ENCODE measurements at places on chromosomes 13 and 19.

DNA sequence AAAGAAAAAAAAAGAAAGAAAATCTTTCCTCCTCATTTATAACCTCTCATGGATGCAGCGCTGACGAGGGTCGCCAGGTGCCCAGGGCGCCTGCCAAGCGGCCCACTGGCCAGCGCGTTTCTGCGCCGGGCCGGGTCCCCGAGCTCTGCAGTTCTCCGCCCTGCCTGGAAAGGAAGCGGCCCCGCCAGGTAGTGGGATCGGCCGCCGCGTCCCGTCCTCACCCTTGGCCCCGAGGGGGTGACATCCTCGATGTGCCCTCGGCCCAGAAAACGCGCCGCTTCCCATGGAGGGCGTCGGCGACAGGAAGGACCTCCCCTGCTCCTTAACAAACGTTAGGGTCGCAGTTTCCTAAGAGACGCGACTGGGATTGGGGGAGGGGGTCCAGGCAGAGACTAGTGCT lies 56.9 kb downstream of the ZNF726 start:
- DNase-seq = no peak

- no peak for DNase-seq
Observed at GRCh38 chr19:28301961-28302360, 911.0 kb downstream of the UQCRFS1 start.

- no peak for DNase-seq
Observed at GRCh38 chr13:97242755-97243497, 20.8 kb downstream of the MBNL2 start.

GRCh38 chr19:41590936-41591335 lies 15.0 kb downstream of the CEACAM21 start:
- no peak for DNase-seq

DNA sequence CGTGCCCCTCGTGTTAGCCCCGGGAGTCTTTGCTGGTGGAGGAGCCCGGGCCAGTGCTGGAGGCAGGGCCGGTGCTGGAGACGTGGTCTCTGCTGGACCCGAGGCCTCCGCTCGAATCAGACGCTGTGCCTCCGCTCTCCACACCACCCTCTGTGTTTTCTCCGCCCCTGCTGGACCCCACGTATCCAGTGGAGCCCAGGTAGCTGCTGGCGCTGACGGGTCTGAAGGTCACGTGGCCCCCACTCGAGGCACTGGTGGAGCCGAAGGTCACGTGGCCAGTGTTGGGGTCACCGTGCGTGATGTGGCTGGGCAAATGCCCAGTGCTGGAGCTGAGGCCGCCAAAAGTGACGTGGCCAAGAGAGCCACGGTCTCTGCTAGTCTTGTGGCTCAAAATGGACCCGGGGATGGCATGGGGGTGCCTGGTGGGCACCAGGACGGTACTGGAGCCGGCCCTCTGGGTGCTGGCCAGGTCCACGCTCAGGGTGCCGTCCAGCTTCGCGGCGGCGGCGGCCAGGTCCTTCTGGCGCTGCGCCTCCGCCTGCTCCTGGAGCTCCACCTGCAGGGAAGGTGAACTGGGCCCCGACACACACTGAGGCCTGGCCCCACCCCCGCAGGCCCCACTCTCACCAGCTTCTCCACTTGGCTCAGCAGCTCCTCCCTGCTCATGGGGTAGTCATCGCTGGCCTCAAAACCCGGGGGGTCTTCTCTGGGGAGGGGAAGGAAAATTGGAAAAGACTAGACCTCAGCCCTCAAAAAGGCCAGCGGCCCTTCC lies 27.3 kb downstream of the ZNF114 start:
- DNase-seq = no peak

- DNase-seq = no peak
Observed at GRCh38 chr19:11479090-11479897, 1.6 kb downstream of the ELAVL3 start.

DNA sequence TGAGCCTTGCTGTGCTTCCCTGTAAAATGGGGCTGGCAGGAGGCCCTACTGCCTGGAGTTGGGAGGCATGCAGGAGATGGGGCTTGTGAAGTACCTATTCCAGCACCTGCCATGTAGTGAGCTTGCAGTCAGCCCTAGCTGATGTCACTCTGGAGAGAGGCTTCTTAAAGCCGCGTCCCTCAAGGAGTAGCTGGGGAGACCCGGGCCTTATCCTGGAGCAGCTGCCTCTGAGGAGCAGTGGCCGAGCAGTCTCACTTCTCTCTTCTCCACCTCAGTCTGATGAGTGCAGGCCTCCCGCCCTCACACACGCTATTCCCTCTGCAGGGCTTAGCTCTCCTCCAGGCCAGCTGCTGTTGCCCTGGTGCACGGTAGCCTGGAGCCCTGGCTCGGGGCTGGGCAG lies 18.0 kb downstream of the CLASRP start:
- no peak for DNase-seq

DNA sequence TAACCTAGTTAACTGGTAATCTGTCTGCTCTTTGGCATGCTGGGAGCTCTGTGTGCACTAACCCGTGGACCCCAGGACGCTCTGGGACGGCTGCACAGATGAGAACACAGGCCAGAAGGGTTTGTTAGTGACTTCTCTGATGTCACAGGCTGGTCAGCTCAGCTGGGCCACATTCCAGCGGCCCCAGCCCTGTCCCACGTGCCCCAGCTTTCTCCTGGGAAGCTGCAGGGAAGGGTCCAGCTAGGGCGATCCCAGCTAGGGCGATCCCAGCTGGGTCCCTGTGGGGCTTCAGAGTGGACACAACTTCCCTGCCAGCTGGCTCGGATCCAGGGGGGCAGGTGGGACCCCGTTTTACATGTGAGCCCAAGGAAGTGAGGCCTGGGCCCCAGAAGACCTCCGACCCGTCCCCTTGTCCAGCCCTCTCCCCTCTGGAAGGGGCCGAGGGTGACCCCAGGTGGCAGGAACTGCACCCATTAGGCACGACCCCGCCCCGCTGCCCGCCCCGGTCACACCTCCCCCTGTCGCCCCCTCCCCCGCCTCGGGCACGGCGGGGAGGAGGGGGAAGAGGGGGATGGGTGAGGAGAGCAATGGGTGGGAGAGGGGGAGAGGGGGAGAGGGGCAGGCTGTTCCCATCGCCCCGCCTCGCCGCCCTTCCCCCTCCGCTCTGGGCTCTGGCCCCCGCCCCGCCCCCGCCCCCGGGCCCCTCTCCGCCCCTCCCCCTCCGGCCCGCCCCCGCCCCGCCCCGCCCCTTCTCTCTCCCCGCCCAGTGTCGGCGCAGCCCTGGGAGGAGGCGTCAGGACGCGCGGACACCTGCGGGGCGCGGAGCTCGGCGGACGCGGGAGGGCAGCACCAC lies 75.2 kb upstream of the MCF2L start:
- no peak for DNase-seq

DNA sequence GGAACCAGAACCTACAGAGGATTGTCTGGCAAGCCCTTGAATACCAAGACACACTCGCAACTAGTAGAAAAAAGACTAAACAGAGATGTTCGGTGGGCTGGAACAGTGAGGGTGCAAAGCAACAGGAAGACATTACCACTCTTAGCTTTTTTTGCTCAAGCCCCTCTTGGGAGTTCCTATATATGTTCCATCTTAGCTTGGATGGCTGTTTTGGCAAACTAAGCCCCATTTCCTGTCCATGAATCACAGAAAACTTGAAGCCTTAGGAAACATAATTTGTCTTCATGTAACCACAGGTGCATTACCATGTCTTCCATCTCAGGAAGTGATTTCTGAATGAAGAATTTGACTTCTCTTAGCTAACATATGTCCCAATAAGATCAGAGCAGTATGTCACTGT lies 446.3 kb downstream of the OLFM4 start:
- DNase-seq = no peak

DNA sequence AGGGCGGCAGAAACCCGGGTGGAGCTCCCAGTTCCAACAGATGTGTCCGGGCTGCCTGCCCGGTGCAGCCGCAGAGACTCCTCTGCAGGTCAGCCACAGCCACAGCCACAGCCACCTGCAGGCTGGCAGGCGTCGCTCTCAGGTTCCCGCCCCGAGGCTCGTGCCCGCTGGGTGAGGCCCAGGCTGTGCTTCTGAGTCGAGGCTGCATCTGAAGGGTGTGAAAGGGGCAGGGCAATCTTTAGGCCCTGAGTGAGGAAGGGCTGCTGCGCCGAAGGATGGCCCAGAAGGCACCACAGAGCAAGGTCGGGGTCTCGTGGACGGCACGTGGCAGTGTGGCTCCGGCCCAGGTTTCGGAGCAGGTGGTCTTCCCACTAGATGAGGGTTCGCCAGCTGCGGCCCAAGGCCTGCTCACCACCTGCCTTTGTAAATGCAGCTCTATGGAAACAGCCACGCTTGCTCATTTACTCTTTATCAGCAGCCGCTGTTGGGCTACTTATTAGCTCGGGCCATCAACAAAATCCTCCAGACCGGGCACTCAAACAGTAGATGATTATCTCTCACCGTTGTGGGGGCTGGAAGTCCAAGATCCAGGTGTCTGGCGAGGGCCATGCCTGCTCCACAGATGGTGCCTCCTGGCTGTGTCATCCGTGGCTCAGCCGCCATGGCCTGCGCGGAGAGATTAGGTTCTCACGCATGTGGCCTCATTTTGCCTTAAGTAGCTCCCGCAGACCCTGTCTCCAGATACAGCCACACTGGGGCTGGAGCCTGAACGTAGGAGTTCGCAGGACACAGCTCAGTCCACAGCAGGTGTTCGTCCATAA lies 40.3 kb upstream of the TFDP1 start:
- DNase-seq = no peak

DNA sequence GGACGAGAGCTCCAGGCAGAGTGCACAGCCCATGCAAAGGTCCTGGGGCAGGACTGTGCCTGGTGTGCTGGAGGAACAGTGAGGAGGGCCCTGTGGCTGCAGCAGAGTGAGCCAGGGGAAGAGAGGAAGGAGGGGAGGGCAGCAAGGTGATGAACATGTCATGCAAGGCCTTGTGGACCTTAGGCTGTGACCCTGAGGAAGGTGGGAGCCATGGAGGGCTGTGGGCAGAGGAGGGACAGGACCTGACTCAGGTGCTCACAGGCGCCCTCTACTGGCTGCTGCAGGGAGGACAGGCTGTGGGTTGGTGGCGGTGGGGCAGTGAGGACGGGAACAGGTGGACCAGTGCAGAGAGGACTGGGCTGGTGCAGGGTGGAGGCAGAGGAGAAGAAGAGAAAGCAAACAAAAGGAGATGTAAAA lies 170.3 kb downstream of the PTPRS start:
- DNase-seq = no peak

DNA sequence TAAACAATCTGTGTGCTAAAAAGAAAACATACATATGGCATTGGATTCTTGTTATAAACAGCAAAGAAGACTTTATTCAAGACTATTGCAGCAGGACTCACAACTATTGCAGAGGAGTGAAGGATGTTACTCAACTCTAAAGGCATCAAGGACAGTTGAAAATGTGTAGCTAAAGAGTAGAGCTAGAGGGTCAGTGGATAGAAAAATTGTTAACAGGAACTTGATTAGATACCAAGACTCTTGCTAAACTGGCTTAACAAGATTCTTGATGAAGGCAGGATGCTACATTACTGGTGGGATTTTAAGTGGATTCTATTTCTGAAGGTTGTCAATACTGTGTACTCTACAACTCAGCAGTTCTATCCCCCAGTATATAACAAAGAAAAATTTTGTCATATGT lies 1183.3 kb downstream of the SLITRK1 start:
- no peak for DNase-seq

GRCh38 chr13:47908197-47908902 lies 92.7 kb downstream of the SUCLA2 start:
- no peak for DNase-seq

- DNase-seq = no peak
Observed at GRCh38 chr13:71873418-71874247, 6.6 kb upstream of the DACH1 start.

- no peak for DNase-seq
Observed at GRCh38 chr13:69458013-69458412, 649.6 kb upstream of the ATXN8OS start.

- DNase-seq = no peak
Observed at GRCh38 chr13:111184458-111185401, 69.6 kb downstream of the ARHGEF7 start.

- DNase-seq = no peak
Observed at GRCh38 chr19:47408156-47408938, 11.0 kb downstream of the MEIS3 start.

DNA sequence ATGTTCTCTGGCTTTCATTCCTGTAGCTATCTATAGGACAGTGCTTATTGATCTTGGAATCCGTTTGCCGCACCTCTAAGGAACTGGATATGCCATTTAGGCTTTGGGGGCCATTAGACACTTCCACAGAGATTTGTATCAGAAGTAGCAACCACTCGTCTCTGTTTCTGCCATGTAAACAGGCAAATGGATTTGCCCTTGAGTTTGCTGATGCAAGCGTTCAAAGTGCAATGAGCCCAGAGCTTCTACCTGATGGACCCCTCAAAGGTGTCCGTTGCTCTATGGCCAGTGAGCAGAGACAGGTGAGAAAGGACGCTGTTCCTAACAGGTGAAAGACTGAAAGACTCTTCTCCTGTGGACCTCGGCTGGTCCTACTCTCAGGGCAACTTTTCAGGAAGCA lies 302.9 kb downstream of the ZNF536 start:
- DNase-seq = no peak

GRCh38 chr13:99892196-99892613 lies 79.4 kb downstream of the ZIC5 start:
- no peak for DNase-seq

DNA sequence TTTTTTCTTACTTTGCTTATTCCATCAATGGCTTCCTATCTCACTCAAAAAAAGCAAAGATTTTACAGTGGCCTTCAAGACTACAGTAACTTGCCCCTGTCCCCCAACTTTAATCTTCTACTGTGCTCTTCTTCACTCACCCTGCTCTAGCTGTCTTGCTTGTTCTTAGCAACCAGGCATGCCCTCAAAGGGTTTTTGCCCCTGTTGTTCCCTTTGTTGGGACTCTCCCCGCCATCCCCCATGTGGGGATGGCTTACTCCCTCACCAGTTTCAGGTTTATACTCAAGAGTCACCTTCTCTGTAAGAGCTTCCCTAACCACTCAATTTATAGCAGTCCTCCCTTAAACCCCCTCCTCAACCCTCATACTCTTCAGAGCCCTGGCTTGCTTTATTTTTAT lies 5.4 kb downstream of the MTMR6 start:
- DNase-seq = no peak

- DNase-seq = peak; percentile 51
Observed at GRCh38 chr13:64553411-64554129, 2676.6 kb downstream of the PCDH9 start.

- no peak for DNase-seq
Observed at GRCh38 chr13:40812102-40812501, 22.7 kb downstream of the SLC25A15 start.

GRCh38 chr13:48068036-48068435 lies 26.9 kb downstream of the MED4 start:
- DNase-seq = no peak

All from AG10803 (cell line).